ENCODE measurements at places on chromosomes 6 and 20.

DNA sequence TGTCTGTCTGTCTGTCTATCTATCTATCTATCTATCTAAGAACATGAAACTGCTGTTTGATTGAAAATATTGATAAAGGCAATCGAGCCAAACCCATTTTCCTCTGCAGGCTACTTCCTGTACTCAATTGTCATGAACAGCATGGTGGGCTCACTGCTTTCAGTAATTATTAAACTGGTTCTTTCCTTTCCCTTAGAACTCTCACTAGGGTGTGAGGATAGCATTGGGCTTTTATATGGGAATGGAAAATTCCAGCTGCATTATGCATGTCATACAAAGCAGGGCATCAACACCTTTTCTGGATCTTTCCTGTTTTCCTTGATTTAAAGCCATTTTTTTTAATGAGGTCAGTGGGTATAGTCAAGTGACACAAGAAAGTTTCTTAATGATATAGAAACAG lies 161.0 kb upstream of the SYNCRIP start:
- no peak for DNase-seq

GRCh38 chr6:153123801-153124200 lies 7.3 kb downstream of the RGS17 start:
- no peak for DNase-seq

DNA sequence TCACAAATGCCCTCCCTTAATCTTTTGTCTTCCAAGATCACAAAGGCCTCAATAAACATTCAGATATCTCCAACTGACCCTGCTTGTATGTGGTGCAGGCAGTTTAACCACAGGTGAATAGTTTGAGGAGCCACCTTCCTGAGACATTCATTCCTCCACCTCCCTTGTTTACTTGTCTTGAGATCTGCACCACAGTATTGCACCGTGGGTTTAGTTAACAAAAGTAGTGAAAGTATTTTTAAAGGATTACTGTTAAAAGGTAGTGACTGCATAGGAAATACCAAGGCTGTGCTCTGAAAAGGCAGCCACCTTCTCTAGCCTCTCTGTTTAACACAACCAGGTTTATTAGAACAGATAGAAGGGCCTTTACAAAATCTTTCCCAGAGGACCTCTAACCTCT lies 46.5 kb downstream of the SESN1 start:
- no peak for DNase-seq

DNA sequence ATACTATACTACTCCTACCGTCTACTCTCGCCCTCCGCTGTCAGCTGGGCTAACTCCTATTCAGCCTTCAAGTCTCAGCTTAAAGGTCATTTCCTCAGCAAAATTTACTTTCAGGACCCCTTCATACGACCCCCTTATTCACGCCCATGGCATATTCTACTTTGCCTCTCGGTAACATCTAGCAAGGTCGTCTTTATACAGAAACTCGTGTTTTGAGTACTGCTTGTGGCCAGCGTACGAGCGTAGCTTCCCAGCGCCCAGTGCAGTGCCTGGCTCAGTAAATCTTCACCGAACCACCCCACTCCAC lies 546 bp downstream of the CRNKL1 start:
- no peak for DNase-seq

DNA sequence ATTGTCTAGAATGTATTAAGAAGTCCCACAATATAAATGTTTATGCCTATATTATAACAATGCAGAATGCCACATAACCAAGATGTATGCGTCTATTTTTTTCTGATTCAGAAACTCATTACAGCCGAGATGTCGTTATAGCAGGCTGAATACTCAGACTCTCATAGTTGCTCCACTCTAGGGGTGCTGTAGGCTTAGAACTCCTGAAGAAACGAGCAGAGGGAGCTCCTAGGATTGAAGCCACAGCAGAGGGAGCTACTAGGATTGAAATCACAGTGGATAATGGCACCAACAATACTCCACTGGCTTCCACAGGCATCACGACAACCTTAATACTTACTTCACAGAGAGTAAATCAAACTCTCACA lies 208.9 kb downstream of the KIF16B start:
- DNase-seq, result no peak

GRCh38 chr20:1431158-1431557 lies 35.5 kb downstream of the NSFL1C start:
- no peak for DNase-seq

DNA sequence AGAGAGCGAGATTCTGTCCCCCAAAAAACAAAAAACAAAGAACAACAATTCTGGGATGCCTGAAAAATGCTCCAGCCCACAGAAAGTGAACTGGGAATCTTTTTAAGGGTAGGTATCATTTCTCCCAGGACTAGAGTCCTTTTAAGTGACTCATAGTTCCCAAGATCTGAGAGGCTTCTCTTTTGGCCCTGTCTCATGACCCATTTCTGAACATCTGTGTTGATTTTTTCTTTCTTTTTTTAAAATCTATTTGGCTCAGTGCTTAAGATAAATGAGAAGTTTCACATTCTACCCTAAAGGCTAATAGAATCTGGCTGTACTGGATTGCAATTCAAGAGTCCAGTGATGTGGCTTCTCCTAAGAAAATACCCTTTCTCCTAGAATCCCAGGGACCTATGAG lies 217.6 kb upstream of the FOXQ1 start:
- no peak for DNase-seq

GRCh38 chr6:168765752-168766151 lies 324.8 kb downstream of the SMOC2 start:
- DNase-seq, result no peak

- no peak for DNase-seq
These were observed 45.4 kb upstream of the BMP6 start for GRCh38 chr6:7680393-7681075.

DNA sequence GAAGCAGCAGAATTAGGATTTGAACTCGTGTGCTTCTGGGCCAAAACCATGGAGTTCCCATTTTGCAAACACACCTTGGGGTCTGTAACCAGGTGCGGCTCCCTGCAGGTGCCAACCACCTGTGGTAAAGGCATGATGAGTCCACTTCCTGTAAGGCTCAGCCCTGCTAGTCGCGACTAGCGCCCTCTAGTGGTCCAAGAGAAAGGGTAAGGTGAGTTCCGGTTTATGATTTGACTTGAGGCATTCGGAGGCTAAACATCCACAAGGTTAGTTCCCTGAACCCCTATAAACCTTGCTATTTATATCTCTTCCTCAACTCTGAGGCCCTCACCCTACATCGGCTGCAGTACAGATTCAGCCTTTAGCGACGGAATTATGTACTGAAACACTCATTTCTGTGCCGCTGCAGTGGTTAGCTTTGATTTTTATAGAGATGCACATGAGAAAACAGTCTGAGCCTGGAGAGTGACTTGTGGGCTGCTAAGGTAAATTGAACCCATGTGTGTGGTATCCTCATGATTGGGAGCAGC lies 173.4 kb downstream of the PLCB1 start:
- peak; percentile 72 for DNase-seq

DNA sequence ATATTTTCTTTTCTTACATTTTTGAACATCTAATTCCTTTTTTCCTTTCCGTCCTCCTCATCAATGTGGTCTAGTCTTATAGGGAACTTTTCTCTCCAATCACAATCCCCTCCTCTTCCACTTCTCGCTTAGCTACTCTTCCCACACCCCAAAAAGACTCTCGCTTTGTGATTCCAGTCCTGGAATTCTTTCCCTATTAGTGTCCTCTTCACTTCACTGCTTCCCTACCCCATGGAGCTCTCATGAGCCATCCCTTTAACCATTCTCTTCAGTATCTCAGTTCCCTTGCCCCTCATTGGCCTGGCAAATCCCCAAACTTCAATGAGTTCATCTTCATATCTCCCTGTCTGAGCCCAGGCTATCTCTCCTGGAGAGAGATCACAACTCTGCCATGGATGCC lies 55.3 kb upstream of the CEP85L start:
- no peak for DNase-seq

DNA sequence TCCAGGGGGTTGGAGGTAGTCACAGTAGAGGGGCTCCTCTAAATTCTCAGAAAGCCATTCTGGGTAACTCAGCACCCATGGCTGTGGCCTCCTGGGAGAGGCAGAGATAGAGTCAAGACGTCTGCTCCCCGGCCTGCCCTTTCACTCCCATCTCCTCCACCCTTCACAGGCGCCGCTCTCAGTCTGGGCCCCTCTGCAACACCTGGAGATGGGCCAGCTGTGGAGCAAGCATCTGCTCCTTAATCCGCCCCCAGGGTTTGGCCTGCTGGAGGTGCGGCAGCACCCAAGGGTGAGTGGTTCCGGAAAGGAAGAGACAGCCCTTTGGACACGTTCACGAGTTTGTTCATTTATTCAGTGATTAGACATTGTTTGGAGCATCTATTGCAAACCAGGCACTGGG lies 271.3 kb downstream of the BMP7 start:
- no peak for DNase-seq

GRCh38 chr20:3818155-3819151 lies 1.9 kb upstream of the AP5S1 start:
- no peak for DNase-seq

GRCh38 chr6:128029826-128030225 lies 129.0 kb upstream of the THEMIS start:
- DNase-seq, result no peak

GRCh38 chr6:164792666-164793065 lies 516.7 kb downstream of the C6orf118 start:
- DNase-seq, result no peak

DNA sequence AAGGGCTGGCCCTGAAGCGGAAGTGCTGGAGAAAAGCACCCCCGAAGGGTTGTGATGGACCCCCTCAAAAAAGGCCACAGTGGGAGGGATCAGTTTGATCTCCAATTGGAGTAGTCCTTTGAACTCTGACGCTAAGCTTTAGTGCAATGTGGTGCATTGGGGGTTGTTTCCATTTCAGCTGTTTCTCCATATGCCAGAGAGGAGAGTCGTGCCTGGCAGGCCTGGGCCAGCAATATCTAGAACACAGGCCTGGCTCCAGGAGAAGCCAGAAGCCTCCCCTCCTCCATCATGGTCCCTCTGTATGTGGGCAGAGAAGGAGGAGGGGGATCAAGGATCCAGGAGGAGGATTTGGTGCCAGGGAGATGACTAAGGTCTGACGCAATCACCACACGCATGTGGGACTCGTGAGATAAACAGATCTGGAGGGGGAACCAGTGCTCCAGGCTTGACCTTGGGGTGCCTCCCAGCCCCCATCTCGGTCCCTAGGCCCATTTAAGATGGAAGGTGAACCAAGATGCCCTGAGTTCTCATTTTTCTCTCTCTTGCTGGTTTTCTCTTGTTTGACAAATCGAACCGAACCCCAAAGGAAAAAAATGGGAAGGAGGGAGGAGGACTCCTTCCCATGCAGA lies 517.4 kb upstream of the JARID2 start:
- DNase-seq, result no peak

GRCh38 chr6:71979911-71980310 lies 93.6 kb downstream of the RIMS1 start:
- no peak for DNase-seq

DNA sequence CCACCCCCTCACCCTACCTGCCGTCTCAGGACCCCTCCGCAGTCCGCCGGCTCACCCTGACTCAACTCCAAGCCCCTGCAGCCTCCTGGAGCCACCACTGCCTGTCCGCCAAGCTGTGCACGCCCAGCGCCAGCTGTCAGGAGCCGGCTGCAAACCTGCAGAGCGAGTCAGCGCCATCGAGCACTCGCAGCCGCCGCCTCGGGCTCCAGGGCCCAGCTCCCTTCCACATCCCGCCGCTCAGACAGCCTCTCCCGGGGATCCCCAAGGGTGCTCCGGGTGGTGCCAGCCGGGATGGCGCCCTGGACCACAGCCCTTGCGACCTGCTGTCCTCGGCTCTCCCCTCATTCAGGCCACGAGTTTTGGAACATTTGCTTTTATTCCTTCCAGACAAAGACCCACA lies 4.3 kb downstream of the TNNC2 start:
- no peak for DNase-seq

DNA sequence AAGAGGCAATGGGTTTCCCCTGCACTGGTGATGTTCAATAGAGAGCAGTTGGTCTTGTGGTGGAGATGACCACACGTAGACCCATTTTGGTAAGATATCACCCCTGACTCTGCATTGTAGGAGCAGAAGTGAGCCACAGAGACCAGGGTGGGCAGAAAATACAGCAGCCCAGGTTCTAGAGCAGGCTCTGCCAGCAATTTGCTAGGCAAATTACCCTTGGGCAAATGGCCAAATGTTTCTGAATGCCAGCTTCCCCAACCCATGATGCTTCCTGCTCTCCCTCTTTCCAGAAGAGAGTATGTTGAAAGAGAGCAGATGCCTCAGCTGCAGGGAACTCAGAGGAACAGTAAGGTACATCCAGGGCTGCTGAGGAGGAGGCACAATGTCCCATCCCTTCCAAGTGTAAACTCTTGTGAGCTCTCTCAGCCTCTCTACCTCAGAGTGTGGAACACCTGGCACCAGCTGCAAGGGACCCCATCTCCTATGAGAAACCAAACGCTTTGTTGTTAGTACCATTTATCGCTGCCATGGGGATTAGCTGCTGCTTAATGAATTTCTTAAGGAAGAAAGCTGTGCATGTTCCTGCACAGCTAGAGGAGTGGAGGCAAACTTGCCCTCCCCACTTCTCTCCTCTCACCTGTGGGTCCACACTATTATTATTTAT lies 317.5 kb upstream of the MOCS1 start:
- no peak for DNase-seq

DNA sequence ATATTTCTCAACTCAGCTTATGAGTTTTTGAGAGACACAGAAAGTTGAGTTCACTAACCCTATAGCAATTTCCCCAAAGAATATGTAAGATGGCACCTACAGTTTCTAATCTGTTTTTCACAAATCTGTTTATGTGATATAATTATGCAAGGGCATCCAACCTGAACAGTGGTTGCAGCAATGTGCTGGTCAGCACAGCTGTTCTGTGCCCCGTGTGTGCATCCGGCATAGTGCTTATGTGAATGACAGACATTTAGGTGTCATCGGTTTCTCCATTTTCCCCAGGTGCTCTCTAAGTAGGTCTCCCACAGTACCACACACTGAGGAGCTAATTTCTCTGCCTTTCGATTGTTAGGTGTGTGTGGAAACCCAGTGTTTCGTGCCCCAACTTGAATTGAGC lies 7.7 kb upstream of the BACH2 start:
- DNase-seq, result no peak

DNA sequence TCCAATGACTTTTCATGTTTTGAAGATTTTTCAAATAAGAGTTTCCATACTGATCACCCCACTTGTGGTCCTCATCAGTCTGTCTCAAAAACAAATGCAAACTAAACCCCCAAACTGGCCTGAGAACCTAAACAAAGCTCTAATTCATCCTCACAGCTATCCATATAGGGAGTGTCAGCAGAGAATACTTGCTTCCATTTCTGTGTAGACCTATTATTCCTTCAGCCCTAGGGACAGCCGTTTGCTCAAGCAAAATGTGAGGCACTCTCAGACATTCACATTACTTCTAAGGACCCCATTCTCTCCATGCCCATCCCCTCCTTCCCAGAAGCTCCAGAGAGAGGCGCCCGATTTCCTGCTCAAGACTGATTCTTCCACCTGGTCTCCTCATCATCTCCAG lies 24.6 kb downstream of the DNAAF9 start:
- no peak for DNase-seq

DNA sequence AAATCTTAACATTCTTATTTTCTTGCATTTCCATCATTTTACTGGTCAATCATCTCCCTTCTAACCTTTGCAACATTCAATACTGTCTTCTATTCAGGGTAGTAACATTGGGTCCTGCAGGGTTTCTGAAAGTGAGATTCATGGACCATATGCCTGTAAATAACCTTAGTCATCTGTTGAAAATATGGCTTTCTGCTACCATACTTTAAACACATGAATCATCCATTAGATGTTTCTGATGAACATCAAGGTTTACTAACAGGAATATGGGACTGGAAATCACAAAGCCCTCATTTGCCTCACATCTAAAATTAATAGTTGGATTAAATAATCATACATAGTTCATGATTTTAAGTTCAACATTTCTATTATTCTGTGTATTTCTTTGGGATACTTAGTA lies 475.9 kb upstream of the MARCKS start:
- no peak for DNase-seq
